ENCODE measurements at places on chromosomes 4 and X.

GRCh38 chr4:86549163-86549788 lies 44.8 kb upstream of the PTPN13 start:
- DNase-seq: no peak

DNA sequence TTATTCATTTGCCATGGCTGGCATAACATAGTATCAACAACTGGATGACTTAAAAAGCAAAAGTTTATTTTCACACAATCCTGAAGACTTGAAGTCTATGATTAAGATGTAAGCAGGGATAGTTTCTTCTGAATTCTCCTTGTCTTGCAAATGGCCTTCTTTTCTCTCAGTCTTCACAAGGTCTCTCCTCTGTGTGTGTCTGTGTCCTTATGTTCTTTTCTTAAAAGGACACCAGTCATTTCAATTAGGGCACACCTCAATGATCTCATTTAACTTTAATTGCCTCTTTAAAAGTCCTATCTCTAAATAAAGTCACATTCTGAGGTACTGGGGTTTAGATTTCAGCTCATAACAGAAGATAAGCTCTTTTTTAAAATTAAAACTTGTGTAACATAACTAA lies 399.7 kb downstream of the PABPC4L start:
- no peak for DNase-seq

DNA sequence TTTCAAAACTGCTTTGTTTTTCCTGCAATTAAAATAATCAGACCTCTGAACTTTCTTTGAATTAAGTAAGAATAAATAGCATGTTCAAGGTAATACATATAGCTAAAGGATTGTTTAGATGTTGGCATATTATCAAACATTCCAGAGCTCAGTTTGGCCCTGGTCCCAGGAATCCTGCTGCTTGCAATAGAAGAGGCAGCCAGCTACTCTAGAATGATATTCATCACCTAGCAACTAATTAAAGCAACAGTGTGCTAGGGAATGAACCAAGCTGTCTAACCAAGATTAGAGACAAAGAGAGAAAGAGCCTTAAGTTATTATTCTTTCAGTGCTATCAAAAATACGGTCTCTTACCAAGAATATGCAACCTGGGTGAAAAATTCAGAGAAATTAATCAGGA lies 460.9 kb downstream of the GABRG1 start:
- peak; percentile 32 for DNase-seq

- DNase-seq: no peak
Measured at GRCh38 chrX:1316527-1316926, 20.1 kb upstream of the IL3RA start.

GRCh38 chr4:152892974-152893373 lies 43.1 kb upstream of the FHDC1 start:
- no peak for DNase-seq

DNA sequence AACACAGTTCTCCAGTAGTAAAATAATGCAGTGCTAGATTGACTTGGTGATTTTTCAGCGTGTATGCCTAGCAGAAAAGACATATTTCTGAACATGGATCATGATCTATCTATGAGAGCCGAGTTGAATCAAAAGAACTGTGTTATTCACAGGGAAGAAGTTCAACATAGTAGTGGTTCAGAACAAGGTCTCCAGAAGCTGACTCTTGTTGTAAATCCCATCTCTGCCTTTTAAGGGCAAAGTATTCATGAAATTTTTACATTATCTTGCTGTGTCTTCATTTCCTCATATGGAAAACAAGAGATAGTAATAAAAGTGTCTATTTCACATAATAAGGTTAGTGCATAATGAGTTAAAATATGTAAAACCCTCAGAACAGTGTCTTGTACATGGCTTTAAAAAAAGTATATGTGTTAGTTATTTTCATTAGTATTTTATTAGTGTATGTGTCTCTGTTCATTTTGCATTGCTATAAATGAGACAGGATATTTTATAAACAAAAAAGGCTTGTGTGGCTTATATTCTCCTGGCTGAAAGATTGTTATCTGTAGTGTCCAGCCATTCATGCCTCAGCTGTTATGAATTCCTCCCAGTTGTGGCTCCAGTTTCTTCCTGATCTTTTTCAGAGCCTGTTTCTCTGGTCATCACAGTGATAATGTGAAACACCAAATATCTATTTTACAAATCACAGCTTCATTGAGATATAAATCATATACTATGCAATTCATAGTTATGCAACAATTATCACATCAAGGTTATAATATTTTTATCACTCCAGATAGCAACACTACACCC lies 1351.2 kb downstream of the STIM2 start:
- DNase-seq: no peak

- DNase-seq: no peak
Measured at GRCh38 chrX:153468008-153468580, 2.3 kb downstream of the HAUS7 start.

- peak; percentile 4 for DNase-seq
Measured at GRCh38 chr4:106875340-106875739, 160.8 kb downstream of the DKK2 start.
